Mesendoderm (in vitro differentiated cells): ENCODE measurements at places on chromosomes 16 and 17.

DNA sequence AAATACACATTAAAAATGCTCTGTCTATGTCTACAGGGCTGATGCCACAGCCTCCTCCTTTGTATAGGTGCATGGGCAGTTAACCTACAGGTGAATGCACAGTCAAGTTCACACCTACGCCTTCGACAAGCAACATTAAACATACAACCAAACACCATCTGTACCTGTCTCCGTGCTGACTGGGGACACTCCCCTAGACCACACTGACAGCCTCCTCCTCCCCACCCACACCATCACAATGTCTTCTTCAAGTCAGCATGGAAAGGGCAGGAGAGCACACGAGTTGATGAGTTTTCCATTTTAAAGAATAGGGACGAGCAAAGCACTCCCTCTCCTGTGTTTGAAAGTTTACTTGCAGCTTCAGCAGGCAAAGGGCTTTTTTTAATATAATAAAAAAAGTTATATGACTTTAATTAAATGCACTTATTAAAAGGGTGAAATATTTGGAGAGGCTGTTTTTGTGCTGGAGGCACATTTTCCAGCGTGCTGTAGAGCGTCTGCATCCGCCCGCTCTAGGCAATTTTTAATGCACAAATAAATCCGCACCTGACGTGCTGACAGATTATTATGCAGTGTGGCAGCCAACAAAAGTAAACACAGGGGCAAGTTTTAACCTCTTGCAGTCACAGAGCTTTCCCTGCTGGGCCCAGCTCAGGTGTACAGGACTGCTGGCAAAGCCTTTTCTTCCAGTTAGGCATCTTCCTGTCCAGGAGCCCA, 367.9 kb downstream of the SOX9 start:
- no peak for DNase-seq

DNA sequence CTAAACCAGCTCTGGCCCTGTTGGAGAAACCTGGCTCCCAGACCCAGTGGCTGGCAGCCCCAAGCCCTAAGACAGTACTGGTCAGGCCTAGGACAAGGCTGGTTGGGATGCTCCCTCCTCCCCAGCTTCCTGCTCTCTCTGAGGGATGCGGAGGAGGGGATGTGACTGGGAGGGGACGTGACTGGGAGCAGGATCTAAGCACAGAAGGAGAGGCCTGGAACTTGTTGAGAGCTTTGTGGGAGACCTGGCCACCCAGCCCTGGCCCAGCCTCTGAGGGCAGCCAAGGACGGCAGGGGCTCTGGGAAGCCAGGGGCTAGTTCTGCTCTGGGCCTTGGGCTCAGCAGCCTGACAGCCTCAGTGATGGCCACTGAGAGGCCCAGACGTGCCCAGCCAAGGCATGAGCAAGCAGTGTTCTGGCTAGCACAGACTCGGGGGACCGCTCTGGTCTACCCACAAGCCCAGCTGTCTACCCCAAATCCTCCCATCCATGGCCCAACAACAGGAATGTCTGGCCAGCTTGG, 22.8 kb downstream of the ATP6V0D1 start:
- no peak for DNase-seq

DNA sequence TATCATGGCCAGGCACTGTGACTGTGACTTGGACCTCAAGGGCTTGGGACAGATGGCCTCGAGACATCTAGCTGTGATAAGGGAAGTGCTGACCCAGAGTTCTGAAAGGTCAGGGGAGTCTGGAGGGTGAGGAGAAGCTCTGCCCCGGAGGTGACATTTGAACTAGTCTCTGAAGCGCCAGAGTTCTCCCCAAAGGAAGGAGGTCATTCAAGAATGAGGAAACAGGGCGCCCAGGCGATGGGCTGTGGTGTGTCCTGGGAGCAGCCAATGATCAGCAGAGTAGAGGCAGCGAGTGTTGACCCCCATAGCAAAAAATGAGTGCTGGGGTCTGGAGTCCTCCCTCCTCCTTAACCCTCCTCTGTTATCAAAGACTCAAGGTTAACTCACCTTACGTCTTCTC, 4.9 kb downstream of the STARD3 start:
- DNase-seq, result no peak

DNA sequence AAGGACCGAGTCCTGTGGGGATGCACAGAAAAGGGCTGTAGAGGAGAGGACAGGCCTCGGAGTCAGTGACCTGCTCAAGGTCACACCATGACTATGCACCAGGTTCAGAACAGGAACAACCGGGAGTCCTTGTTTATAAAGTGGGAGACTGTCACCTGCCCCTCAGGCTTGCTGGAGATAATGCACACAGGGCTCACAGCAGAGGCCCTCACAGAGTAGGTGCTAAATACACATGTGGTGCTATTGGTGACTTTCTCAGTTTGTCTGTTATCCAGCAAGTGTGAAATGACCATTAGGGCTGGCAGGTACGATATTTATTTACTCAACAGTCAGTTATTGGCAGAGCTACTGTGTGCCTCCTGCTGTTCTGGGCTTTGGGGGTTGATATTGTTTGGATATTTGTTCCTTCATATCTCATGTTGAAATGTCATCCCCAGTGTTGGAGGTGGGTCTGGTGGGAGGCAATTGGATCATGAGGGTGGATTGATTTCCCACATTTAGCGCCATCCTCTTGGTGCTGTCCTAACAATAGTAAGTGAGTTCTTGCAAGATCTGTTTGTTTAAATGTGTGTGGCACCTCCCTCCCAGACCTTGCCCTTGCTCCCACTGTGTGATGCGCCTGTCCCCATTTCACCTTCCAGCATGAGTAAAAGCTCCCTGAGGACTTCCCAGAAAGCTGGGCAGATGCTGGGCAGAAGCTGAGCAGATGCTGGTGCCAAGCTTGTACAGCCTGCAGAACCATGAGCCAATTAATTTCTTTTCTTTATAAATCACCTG, 162.1 kb upstream of the MPHOSPH6 start:
- DNase-seq, result peak; percentile 51

DNA sequence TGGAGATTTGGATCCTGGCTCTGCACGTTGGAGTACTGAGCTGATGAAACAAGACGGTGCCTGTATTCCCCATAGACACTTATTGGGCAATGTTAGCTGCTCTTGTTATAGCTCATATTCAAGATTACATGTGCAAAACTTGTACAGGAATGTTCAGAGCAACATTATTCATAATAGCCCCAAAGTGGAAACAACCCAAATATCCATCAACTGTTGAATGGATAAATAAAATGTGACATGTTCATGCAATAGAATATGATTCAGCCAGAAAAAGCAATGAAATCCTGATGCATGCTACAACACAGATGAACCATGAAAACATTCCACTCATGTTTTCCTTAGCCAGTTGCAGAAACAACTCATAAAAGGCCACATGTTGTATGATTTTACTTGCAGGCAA, 5.7 kb upstream of the SDR42E1 start:
- no peak for DNase-seq

DNA sequence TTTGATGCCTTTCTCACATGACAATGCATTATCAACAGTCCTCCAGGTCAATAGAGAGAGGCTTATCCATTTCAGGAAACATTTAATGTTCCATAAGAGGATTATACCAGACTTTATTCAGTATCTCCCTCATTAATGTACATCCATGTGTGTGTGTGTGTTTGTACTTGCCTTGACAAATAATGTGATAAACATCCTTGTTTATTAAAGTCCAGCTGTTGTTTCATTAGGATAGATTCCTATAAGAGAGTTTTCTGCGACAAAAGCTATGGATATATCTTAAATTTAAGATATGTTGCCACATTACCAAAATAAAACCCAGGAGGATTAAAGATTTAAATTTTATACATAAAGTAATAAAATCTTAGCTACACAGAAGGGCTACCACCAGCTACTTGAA, 492.6 kb downstream of the TOX3 start:
- DNase-seq, result no peak

DNA sequence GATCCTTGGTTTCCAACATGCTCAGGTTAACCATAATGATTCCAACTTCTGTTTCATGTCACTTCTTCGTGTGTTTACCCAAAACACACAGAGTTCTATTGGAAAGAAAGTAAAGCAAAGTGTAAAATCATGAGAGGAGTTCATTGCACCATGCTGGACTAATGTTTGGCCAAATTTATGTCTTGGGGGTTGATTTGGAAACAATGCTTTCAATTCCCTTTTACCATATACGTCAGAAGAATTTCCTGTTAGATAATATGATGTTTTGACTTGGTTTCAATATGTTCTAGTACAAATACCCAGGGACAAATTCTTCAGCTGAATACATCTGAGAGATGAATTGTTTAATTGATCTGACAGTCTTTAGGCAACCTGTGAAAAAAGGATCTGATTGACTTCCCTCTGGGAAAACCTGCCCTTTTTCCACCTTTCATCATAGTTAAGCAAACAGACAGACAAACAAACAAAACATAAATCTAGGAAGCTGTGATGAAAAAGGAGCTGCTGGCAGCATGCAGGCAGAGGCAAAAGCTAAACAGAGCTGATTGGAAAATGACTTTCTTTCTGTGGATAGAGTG, 26.0 kb upstream of the MPHOSPH6 start:
- DNase-seq, result no peak

DNA sequence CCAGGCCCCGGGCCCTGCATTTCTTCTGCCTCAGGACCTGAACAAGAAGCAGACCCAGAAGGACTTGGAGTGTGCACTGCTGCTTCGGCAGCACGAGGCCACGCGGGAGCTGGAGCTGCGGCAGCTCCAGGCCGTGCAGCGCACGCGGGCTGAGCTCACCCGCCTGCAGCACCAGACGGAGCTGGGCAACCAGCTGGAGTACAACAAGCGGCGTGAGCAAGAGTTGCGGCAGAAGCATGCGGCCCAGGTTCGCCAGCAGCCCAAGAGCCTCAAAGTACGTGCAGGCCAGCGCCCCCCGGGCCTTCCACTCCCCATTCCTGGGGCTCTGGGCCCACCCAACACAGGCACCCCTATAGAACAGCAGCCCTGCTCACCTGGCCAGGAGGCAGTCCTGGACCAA, 9.2 kb downstream of the HIRIP3 start:
- DNase-seq, result no peak

DNA sequence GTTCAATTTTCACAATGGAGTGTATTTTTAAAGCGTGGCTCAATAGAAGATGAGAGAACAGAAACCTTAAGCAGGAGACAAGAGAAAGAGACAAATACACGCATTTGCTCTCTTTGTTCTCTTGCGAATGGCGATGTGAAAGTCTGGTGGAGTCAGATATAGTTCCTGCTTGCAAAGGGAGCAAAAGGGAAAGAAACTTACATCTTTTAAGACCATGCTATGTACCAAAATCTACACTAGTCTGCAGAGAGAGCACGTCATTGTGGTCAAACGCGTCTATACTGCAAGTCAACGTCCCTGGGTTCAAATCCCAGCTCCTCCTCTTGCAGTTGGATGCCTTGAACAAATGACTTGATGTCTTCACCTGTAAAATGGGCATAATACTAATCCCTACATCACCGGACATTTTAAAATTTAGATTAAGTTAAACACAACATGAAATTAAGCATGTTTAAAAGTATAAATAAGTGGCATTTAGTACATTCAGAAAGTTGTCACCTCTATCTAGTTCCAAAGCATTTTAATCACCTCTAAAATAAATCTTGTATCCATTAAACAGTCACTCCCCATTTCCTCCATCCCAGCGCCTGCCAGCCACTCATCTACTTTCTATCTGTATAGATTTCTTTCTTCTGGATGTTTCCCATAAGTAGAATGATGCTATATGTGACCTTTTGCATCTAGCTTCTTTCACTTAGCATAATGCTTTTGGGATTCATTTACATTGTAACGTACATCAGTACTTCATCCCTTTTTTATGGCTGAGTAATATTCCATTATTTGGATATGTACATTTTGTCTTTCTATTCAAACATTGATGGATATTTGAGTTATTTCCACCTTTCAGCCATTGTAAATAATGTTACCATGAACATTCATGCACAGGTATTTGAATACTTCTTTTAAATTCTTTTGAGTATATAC, 406.9 kb downstream of the TMEM114 start:
- no peak for DNase-seq

- peak; percentile 87 for DNase-seq
Measured at GRCh38 chr16:30934827-30935557, 11.6 kb downstream of the FBXL19 start.

- DNase-seq, result no peak
Measured at GRCh38 chr17:45441526-45442310, 9.0 kb upstream of the ARHGAP27 start.

GRCh38 chr17:18261146-18261515, 669 bp downstream of the MIEF2 start:
- DNase-seq, result peak; percentile 67

DNA sequence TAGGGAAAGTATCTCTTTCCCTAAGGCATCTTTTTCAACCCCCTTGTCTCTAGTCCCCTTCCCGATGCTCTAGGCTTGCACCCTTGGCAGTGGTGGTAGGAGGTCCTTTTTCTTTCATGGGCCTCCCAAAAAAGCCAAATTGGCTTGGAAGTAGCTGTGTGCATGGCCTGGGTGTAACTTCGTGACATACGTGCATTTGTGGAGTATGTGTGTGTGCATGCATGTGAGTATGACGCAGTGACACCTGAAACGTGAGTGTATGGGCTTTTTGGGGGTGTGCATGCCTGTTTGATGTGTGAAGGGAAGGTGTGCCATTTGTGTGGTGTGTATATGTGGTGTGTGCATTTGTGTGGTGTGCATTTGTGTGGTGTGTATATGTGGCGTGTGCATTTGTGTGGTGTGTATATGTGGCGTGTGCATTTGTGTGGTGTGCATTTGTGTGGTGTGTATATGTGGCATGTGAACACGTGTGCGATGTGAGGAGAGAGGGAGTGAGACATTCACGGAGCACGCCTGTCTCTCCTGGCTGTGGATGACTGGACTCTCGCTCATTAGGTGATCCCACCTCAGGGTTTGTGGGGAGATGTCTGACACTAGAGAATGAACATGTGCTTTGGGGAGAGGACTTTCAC, 15.7 kb downstream of the IGFBP4 start:
- no peak for DNase-seq

- no peak for DNase-seq
Measured at GRCh38 chr16:88295671-88296436, 86.9 kb upstream of the ZNF469 start.

DNA sequence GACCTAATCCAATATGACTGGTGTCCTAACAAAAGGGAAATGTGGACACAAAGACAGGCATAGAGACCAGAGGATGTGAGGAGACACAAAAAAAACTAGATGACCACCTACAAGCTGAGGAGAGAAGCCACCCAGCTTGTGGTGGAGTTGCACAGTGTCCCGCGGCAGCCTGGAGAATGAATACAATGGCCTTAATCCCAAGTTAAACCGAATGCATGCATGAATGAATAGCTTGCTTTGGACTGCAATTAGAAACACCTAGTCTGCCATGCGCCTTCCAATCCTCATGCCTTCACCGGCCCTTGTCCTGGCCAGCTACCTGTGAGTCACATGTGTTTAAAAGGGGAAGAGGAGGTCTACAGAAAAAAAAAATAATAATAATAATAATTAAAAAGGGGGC, 72.0 kb downstream of the CNGB1 start:
- DNase-seq, result no peak

GRCh38 chr17:17959520-17960361, 12.5 kb downstream of the TOM1L2 start:
- DNase-seq, result no peak

GRCh38 chr17:20141198-20141972, 132.2 kb downstream of the SPECC1 start:
- DNase-seq, result no peak

GRCh38 chr16:2243031-2243528, 6.8 kb downstream of the DNASE1L2 start:
- peak; percentile 55 for DNase-seq
